ENCODE measurements at places on chromosomes 3 and 15.

GRCh38 chr15:89398896-89399237, 64.2 kb upstream of the POLG start:
- no peak for DNase-seq

DNA sequence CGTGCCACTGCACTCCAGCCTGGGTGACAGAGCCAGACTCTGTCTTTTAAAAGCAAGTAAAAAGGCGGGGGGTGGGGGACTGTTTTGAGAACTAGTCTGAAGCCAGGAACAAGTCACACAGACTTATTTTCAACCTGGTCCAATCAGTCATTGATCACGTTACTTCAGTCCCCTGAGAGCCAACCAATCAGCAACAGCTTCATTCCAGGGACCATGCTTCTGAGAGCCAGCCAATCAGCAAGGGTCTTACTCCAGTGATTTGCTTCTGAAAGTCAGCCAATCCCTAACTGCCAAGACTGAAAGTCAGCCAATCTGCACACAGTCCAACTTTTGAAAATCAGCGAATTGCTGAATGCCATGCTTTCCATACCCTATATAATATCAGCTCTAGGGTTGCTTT, 48.6 kb upstream of the C15orf39 start:
- no peak for DNase-seq

- DNase-seq: no peak
Observed at GRCh38 chr3:69328963-69329302, 57.0 kb downstream of the FRMD4B start.

DNA sequence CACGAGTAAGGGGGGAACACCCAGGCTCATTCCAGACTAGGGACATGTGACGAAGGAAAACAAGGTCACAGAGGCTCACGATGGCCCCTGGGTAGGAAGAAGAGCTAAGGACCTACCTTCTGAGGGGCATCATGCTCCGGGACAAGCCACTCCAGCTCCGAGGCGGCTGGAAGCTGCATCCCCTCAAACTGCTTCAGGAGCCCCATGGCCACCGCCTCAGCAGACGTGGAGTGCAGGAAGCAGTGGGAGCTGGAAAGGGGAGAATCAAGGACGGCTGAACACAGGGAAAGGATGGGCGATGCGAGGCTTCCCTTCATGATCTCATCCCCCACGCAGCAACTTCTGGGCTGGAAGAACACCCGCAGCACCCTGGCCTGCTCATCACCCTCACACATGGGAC, 53.5 kb downstream of the RUBCN start:
- DNase-seq: no peak

DNA sequence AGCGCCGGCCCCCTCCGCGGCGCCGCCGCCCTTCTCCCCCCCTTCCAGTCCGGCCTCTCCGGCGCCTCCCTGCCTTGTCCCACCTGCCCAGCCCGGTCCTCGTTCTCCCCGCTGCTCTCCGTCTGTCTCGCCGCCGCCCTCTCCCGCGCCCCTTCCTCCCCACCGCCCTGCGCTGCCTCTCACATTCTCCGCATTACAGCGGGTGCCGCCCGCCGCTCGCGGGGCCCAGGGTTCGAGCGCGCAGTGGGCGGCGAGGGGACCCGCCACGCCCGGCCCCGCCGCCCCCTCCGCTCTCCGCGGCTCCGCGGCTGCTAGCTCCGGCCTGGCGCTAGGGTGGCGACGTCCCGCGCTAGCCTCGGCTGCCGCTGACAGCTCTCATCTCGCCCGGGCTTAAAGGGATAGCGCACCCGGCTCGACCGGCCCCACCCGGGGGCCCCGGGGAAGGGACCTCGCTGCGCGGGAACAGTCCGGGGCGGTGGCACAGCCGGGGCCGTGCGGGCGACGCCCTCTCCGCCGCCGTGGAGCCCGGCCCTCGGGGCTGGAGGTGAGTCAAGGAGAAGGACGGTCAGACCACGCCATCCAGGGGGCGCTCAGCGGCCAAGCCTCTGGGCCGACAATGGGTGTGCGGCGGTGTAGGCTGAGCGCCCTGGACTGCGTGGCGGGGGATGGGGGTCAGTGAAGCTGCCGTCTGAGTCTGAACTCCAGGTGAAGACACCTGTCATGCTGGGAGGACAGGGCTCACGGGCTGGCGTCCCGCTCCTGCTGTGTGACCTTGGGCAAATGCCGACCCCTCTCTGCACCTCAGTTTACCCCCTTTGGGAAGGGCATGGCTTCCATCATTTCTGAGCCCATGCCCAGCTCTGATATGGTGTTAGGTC, 187.4 kb upstream of the LINGO1 start:
- peak; percentile 45 for DNase-seq

GRCh38 chr15:34993412-34993811, 5.3 kb upstream of the ZNF770 start:
- DNase-seq: no peak

DNA sequence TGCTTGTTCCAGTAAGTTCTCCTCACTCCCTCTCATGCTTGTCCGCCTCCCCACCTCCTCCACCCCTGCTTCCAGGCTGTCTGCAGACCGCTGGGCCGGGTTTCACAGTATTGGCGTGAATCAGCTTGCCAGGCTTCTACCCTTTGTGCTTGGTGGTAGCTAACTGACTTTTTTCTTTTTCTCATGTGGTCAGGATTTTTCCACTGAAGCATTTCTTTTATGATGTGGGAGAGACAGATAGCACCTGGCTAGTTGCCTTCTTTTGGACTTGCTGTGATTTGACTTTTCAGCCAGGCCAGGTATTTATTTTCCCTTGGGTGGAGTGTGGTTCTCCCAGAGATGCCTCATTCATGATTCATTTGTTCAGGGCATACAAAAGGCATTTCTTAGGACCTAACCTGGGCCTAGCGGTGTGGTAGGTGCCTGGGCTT, 60.6 kb downstream of the ST6GAL1 start:
- no peak for DNase-seq

GRCh38 chr3:53382106-53382505, 34.8 kb upstream of the DCP1A start:
- no peak for DNase-seq

DNA sequence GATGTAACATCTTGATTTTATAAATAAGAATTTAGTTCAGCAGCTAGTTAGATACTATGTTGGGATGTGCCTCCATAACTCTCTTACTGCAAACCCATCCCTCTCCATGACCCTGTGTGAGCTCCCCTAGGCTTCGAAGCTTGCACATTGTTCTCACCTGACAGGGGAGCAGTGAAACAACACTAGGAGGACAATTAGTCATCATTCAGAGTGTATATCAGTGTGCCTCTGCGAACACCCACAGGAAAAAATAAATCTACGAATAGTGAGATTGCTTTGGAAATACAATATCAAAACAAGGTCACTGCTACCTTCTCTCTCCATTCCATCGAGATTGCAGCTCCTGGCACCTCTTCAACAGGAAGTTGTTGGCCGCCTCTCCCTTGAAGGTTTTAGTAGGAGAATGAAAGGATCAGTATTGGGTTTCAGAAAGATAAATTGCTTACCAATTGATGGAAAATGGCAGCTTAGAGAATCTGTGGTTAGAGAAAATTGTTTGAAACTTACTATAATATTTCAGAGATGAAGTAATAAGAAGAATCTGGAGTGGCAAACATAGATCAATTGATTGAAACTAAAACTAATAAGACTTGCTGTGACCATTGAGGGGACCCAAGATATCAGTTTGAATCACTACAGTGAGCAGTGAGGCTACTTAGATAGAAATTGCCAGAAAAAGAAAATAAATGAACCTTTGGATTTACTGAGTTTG, 103.2 kb downstream of the CHL1 start:
- no peak for DNase-seq

GRCh38 chr3:45180051-45180450, 33.9 kb upstream of the CDCP1 start:
- no peak for DNase-seq

DNA sequence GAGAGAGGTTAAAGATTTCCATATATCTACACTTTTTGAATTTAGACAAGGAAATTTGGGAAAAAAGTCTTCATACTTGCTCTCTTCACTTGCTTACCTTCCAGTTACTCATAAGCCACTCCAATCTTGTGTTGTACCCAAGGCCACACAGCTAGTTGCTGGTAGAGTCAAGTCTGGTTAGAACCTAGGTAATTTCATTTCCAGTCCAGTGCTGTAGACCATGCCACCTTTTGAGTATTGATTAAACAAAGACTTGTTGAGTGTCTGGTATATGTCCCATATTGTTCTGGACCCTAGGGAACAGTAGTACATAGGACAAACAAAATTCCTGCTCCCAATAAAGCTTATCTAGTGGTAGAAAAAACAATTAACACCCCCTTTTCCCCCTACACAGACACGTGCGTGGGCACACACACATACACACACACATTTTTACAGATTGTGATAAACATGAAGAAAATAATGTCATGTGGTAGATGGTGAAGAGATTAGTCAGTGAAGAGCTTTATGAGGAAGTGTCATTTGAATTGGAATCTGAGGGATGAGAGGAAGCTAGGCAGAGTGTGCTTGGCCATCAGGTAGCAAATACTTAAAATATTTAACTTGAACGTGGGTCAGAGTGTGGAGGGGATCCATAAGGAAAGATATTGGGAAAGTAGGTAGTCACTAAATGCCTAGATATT, 2.1 kb downstream of the CMC1 start:
- no peak for DNase-seq

- DNase-seq: no peak
Observed at GRCh38 chr3:178152031-178152806, 384.0 kb upstream of the KCNMB2 start.

- no peak for DNase-seq
Observed at GRCh38 chr15:90419738-90420406, 31.8 kb downstream of the IQGAP1 start.
